SK-MEL-5 (cell line): ENCODE measurements at places on chromosomes 5 and 9. TPM values are rescaled to one million over a fixed set of nuclear protein-coding genes. Genes with fewer than 3 reads are reported as not detected.

- no peak for DNase-seq
These were observed 9.6 kb downstream of the ACSL6 start for GRCh38 chr5:132001647-132002561.

DNA sequence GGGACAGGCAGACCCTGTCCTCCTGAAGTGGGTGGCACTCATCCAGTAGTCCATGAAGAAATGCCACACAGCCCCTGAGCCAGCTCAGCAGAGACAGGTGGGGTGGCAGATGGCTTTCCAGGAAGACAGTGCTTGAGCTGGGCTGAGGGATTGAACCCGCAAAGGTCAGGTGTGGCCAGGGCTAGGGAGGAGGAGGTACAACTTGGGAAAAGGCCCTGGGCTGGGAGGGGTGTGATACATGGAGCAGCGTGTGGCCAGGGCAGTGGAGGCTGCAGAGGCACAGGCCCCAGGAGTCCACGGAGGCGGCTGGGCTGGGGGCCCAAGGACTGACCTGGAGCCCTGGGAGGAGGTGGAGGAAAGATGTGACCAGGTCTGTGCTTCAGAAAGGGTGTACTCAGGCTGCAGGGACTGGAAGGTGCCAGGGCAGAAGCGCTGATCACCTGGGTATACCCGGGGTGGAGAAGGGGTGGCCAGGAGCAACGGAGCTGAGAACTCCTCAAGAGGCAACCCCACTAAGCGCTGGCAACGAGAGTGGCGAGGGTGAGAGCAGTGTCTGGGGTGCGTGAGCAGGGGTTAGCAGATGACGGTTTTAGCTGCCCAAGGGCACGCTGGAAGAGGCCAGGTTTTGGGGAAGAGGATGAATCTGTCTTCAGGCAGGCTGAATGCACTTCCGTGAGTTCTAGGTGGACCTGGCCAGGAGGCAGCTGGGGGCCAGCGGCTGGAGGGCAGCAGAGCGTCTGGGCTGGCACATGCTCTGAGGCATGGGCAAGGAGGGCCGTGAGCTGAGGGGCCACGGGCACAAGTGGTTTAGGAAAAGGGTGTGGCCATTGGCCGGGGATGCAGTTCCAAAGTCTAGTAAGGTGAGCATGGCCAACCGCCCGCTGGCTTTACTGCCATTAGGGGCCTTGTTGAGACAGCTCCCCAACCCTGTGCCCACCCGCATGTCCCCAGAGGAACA is 3.9 kb upstream of the RABL6 start:
- DNase-seq = no peak

DNA sequence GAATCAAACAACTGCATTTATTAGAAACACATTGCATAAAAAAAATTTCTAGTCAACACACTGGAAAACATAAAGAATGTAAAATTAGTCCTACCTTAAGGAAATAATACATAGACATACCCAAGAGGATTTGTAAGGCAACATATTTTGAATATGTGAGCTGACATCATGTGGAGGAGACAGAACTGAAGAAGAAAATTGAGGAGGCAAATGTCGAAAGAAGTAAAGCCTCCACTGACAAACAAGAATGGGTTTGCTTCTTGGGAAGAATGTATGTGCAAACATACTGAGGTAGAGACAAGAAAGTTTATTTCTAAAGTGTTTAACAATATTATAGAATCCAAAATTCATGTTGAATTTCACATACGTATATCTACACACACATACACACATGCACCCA is 363.0 kb upstream of the PDE4D start:
- DNase-seq = no peak

DNA sequence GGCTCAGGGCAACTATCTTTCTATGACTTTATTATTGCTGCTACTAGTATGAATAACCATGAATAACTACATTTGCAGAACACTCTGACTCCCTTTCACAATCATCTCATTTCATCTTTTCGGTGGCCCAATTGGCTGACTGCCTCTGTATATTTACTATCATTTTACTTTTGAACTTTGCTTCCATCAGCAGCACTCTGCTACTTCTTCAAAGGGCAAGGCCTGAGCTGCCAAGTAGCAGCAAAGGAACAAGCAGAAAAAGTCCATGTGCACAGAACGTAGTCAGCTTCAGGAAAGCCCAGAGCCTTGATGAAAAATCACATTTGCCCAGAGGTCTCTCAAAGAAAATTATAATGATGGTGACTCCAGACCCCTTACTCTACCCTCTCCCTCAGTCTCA is 214.5 kb upstream of the PUM3 start:
- DNase-seq = no peak

GRCh38 chr5:130571076-130571475 is 594.0 kb downstream of the HINT1 start:
- no peak for DNase-seq

Gene TAS2R1
- total RNA-seq = not detected in 2 replicates
